WTC11 (cell line): ENCODE measurements at places on chromosomes 4 and X.

GRCh38 chrX:44896876-44897186 lies 23.8 kb downstream of the KDM6A start:
- no peak for DNase-seq

DNA sequence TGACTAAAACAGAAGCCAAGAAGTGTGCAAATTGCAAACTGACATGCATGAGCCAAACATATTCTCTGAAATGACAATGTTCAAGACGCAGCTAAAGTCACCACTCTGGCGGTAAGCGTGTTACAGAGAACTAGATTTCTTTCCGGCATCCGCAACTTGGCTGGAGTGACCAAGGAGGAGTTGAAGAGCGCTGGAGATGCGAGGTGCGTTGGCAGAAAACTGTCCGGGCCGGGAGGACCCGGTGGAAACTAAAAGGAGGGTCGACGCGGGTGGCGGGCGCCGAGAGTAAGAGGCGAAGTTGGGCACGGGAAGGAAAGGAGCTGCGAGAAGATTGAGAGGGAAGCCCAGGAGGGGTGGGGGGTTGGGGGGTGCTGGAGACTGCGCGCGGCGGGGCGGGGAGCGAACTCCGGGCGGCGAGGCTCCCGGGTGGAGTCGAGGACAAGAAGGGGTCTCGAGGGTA lies 807 bp downstream of the SEL1L3 start:
- DNase-seq, result peak; percentile 50

DNA sequence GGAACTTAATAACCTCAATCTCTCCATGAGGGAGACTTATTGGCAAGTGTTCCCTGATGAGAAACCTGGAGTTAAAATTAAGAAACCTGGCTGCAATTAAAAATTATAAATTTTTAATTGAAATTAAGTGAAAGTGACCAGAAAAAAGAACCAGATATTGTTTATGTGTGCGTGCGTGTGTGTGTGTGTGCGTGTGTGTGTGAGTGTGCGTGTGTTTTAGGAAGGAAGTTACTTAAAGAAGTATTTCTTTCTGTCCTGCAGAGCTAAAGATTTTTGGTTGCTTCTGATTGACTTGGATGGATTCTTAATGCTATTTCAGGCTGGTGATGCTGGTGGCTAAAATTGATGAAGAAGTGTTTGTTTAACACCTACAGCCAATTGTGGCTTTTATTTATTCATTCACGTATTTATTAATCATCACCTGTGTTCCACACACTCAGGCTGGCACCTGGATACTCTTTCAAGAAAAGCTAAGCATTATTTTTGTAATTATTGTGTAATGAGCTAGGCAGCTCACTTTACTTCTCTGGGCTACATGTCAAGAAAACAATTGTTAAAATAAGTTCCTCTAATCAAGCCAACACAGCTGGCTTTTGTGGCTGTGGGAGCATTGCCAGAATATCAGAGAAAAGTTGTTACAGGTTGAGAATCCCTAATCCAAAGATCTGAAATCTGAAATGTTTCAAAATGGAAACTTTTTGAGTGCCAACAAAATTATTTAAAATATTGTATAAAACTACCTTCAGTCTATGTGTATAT lies 68.5 kb downstream of the CEP44 start:
- DNase-seq, result no peak

DNA sequence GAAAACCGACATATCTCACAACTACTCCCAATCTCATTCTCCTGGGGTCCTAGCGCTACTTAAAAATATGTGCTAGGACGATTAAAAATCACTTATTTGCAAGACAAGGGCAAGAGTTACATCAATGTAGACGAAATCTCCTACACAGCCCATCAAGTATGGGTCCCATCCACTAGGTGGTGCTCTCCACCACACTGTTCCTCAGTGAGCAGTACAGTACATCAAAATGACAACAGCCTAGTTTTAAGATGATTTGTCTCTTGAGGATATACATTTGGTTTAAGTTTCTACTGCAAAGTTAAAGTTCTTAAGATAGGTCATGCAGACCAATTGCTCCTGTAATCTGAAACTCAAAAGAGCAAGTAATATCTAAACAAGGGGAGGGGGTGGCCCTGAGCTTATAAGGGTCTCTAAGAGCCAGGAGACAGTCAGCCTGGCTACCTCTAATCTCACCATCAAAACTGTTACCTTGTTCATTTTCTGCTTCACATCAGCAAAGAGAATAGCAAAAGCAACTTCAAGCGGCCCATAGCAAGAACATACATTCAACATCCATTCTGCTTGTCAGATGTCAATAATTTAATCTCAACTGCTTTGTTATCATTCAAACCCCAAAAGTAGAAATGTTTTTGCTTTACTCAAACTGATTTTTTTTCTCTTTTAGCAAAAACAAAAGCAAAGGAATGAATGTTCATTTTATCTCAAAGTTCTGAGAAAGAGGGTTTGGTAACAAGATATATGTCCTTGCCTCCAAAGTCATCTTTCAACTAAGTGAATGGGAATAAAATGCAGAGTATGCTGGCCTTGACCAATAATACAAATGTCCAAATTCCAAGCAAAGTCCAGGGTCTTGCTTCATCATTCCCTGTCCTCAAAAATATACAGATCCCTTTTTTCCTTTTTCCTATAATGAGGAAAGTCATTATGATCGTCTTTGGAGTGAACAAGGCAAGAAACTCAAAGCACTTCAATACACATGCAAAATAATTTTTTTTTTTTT lies 53.1 kb downstream of the STX18 start:
- DNase-seq, result peak; percentile 75

GRCh38 chr4:73721909-73722308 lies 18.5 kb upstream of the CXCL8 start:
- DNase-seq, result no peak

DNA sequence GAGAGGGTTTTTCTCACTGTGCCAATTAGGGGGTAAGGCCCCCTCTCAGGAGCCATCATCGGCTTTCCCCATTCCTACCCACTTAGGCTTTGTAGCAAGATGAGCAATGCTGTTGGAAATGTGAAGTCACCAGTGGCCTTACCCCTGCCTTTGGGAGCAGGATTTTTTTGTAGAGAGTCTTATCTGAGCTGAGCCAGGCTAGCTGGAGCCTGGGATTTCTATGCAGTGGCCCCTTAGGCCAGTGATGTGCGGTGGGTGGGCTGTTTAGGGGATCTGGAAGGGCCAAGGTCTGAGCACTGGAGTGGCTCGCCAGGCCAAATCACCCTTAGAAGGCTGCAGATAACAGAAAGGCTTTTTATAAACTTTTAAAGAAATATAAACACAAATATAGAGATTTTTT lies 4.2 kb downstream of the CXorf65 start:
- DNase-seq, result no peak

- DNase-seq, result no peak
Measured at GRCh38 chr4:55874831-55875230, 21.4 kb downstream of the EXOC1 start.

DNA sequence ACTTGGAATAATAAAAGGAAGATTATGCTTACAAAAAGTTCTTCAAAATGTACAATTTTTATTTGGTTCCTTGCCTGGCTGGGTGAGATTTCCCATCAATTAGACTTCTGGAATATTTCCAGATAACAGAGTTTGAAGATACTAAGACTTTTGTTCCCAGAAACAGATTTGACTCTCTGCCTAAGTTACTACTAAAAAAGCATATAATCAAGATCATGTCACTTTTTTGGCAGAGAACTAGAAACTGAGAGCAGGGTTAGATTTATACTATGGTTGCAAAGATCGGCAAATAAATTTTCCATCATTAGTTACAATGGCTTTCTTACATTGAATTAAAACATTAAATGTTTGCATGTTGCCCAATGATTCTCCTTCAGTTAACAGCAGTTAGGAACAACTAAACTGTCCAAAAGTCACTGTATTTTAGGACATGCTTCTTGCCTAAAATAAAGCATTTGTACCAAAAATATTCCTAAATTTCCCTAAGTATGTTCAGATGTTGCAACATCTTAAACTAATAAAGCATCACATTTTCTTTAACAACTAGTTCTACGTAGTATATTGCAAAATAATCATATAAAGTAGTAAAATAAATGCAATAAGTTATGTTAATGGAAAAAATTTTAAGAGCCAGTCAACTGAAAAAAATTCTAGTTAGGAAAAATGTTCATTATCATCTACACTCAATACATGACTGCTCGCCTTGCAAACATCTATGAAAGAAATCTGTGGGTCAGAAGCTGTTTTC lies 73.0 kb downstream of the SEC24D start:
- DNase-seq, result no peak

DNA sequence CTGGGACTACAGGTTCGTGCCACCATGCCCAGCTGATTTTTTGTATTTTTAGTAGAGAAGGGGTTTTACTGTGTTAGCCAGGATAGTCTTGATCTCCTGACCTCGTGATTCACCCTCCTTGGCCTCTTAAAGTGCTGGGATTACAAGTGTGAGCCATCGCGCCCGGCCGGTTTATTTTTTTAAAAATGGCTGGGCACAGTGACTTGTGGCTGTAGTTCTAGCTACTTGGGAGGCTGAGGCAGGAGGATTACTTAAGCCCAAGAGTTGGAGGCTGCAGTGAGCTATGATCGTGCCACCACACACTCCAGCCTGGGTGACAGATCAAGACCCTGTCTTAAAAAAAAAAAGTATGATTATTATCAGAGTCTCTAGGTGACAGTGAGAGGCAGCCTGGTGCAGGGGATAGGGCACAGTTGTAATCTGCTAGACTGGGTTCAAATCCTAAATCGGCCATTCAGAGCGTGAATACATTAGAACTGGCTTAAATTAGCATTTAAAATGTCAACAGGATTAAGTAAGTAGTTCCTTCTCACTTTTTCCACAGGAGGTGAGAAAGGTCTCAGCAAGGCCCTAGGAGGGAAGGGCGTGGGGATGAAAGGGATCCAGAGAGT lies 435 bp upstream of the MGST2 start:
- no peak for DNase-seq

GRCh38 chrX:103949506-103949905 lies 12.9 kb upstream of the TMSB15B start:
- DNase-seq, result no peak

GRCh38 chr4:8370106-8370787 lies 70.3 kb downstream of the ACOX3 start:
- no peak for DNase-seq

DNA sequence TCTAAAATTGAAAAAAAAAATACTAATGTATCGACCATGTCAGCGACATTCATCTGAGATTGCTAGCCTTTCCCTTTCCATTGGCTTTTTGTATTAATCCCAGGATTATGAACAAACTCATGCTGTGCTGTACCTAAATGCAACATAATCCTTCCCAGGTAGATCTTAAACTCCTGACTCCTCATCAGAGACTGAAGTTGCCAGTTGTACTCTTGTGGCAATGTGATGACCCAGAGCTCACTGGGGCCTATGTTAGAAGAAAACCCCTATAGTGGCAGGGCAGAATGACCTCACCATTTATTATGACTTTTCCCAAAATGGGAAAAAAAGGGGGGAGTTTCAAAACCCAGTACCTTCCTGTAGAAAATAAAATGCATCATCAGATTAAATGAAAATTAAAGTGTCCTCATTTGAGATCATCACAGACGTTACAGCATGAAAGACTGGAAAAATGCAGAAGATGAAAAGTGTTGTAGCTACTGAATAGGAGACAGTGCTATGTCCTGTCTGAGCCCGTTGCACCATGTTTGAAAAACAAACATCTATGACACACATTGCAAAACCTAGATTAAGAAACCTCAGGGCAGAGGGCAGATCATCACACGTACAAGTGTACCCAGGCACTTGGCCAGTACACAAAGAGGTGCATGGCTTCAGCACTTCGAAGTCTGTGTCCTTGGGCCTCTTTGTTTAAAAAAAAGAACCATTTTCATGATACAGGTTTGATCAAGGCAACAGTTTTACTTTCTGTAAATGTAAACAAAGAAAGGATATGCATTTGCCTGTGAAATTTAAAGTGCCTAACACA lies 6.8 kb upstream of the ACSL4 start:
- no peak for DNase-seq

GRCh38 chr4:47513461-47513860 lies 28.4 kb downstream of the ATP10D start:
- no peak for DNase-seq

DNA sequence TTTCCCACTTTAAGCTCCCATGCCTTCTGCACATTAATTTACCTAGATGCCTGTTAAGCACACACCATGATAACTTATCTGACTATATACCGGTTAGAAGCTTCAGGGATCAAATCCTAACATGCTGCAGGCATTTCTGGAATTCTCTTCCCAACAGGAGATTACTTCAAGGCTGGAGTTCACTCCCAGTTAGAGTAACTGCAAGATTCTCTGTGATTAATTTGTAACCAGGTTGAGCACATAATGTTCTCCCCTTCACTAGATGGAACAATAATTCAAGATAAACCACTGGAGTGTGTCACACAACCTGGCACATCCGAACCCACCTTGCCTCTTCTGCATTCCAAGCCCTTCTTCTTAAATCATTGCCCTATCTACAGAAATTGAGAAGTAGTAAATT lies 11.8 kb upstream of the UGT2A3 start:
- no peak for DNase-seq

DNA sequence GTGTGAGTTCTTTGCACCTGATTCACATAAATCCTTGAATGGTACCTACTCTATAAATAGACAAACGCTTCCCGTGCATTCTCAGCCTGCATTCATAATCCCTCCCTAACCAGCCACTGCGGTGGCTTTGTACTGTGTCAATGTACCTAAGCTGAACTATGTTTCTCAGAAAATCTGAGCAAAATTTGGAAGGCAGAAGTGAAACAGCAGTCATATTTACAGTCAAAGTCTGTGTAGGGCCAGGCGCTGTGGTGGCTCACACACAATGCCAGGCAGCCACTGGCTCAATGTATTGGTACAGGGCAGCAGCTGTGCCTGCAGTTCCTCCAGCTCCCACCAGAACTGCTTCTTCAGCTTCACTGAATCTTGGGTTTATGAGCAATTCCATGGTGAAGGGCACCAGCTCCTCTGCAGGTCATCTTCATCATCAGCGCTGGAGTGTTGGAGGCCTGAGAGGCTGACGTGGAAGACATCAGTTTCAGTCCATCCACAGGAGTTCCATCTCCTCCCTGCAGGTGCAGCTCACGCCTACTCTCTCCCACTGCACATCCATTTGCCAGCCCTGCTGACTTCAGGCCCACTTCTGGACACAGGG lies 32.3 kb upstream of the IRF2 start:
- DNase-seq, result no peak

- DNase-seq, result no peak
Measured at GRCh38 chr4:94491322-94491721, 39.6 kb downstream of the PDLIM5 start.

- no peak for DNase-seq
Measured at GRCh38 chr4:16109256-16109655, 25.4 kb upstream of the PROM1 start.

- no peak for DNase-seq
Measured at GRCh38 chr4:153495480-153496193, 29.5 kb downstream of the TMEM131L start.

GRCh38 chr4:6024313-6024960 lies 6.2 kb upstream of the C4orf50 start:
- no peak for DNase-seq

DNA sequence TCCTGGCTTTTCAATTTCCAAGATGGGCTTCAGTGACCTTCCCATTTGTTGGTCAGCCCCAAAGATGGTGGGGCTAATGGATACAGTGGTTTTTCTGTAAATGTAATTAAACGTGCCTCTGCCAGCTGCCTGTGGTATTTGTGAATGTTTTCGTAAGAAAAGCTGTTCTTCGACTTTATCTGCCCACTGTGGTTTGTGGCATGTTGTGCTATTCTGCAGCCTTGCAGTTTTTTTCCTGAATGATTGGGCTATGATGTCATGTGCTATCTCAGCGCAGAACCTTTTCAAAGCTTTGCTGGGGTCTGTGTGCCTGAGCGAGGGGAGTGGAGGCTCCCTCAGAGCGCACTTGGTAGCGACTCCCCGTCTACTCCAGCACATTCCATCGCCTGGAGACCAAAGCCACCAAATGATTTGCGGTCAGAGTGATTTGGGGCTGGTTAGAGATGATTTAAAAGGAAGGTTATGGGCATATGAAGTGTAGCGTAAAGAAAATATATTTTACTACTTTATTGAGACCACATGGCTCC lies 137.5 kb downstream of the PALLD start:
- DNase-seq, result no peak
